ENCODE measurements at places on chromosomes 2 and 18.

GRCh38 chr18:21314724-21315123, 72.7 kb downstream of the GREB1L start:
- DNase-seq: no peak

DNA sequence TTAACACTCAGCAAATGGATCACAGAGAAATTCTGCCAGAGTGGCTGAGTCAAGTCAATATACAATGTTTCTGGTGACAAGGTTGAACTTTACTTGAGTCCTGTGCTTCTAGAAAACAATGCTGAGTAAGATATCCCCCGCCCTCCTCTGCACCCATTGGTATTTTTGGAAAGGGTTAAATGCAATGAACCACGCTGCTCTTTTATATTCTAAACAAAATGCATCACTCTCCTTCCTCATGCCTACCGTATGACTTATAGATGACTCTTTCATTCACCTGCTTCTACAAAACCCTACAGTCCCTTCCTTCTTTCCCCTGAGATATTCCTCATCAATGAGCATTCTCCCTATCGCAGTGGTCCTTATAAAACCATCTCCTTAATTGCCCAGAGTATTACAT, 168.8 kb downstream of the TXNL1 start:
- no peak for DNase-seq

- no peak for DNase-seq
Observed at GRCh38 chr2:69436596-69436937, 668 bp downstream of the NFU1 start.

DNA sequence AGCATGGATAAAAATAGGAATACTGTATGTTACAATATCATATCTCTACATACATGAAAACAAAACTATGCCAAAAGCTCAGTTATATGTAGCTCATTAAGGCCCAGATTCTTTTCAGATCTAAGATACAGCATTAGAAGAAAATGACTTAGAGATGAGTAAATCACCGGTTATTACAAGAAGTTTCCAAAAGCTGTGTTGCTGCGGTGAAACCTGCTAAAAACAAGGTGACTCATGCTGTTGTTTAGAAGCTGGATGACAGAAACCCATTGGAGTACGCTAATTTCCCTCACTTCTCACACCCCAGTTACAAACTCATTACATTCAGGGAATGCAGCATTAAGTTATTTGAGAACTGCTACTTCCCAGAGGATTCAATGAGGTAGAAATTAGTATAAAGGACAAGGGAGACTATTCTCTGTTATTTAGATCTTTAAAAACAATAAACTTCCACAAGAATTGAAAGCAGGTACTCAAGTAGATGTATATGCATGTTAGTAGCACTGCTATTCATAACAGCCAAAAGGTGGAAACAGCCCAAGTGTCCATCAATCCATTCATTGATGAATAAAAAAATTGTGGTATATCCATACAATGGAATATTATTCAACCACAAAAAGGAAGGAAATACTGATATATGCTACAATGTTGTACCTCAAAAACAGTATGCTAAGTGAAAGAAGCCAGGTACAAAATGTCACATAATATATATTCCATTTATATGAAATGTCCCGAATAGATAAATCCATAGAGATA, 32.6 kb downstream of the RBKS start:
- DNase-seq: no peak

DNA sequence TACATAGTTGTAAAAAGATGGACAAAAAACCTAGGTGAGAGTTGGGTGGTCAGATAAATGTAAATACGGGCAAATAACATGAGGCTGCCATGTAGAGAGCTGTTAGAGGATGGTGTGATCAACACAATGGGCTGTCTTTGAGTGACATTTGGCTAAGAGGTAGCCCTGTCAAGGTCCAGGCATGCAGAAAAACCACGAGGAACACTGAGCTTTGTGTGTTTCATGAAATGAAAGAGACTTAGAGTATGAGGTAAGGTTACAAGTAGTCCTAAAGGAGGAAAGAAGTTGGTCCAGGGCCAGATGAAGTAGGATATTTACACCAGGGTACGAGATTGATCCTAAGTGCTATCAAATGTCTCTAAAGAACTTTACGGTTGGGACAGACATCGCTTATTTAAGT, 160.9 kb downstream of the RDH14 start:
- no peak for DNase-seq

DNA sequence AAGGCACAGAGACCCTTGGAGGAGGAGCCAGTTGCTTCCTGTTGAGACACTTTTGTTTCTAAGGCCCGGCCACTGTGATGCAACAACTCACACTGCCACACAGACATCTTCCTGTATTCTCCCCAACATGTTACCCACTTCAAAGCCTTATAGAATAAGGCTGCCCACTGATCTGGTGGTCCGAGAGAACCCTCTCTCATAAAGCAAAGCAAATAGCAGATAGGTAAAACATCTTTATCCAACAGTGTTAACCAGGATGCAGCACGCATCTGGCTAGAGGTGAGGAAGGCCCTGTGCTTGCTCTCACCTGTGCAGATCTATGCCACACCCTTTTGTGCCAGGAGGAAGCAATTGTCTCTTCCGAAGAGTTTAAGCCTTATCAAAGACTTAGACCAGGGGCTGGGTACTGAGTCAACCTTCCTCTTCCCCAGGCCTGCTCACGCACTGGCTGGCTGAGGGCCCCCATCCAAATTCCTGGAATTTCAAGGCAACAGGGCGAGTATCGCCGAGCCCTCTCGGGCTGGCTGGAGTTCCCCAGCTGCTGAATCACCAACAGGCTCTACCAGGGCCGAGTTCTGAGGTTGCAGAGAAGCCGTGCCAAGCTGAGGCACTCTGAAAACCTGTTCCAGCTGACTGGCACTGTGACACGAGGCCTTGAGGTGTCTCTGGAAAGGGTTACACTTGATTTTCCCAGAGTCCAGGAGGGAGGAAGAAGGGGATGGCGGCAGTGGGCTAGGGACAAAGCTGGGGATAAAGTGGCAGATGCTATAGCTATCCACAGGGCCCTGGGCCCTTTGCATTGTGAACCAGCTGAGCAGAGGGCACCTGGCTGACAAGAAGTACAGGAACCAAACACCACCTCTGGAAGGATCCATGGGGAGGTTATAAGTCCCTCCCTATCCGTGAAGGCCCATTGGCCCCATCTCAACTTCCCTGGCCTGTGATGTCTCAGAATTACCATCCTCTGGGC, 29.3 kb downstream of the TGFA start:
- DNase-seq: no peak
